ENCODE measurements at places on chromosomes 1 and 21.

- no peak overlapping the region for H3K27ac ChIP-seq
- no peaks in the 10 kb centered on the region for H3K27me3 ChIP-seq
- H3K4me1 ChIP-seq, result no peaks in the 10 kb centered on the region
- H3K36me3 ChIP-seq, result no peaks in the 10 kb centered on the region
- H3K4me3 ChIP-seq, result no peak overlapping the region
- no peak for DNase-seq
These were observed 333.8 kb downstream of the NUF2 start for GRCh38 chr1:163655565-163655964.

- no peak overlapping the region for H3K27ac ChIP-seq
- no peak overlapping the region for H3K4me3 ChIP-seq
- H3K36me3 ChIP-seq, result no peaks in the 10 kb centered on the region
- H3K4me1 ChIP-seq, result peaks cover 6% of the 10 kb centered on the region
These were observed 41.3 kb upstream of the EIF4G3 start for GRCh38 chr1:21217812-21218596.

DNA sequence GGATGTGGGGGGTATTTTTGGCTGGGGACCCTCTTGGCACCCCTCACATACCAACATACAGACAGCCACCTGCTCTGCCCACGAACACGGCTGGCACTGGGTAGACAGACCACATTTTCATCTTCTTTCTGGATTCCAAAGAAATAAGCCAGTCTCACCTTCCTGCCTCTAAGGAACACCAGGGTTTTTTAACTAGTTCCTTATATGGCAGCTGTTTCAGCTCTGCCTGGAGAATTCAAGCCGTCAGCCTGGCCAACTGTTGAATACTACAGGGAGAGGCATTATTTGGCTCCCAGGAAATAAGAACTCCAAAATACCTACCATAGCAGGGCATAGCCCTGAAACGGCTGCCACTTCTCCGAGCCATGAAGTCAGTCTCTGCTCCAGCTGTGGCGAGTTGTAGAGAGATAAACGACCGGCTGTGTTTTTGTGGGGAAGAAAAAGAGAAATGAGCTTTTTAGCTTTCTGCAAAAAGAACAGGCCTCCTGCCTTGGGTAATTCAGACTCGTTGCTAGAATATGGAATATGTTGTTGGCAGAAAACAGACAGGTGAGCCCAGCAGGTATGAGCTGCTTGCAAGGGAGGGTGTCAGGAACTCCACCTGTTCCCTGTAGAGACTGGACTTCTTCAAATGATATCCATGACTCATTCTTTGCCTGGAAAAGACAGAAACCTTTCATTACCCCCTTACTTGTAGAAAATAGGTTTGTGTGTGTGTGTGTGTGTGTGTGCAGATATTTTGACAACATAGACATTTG, 51.8 kb downstream of the MT1HL1 start:
- no peaks in the 10 kb centered on the region for H3K27me3 ChIP-seq
- H3K36me3 ChIP-seq, result no peaks in the 10 kb centered on the region
- H3K4me3 ChIP-seq, result no peak overlapping the region
- no peak overlapping the region for H3K27ac ChIP-seq
- no peak for DNase-seq

- no peaks in the 10 kb centered on the region for H3K27me3 ChIP-seq
- H3K36me3 ChIP-seq, result no peaks in the 10 kb centered on the region
- DNase-seq, result no peak
- no peak overlapping the region for H3K27ac ChIP-seq
These were observed 22.2 kb upstream of the SPATA6 start for GRCh38 chr1:48493970-48494769.

DNA sequence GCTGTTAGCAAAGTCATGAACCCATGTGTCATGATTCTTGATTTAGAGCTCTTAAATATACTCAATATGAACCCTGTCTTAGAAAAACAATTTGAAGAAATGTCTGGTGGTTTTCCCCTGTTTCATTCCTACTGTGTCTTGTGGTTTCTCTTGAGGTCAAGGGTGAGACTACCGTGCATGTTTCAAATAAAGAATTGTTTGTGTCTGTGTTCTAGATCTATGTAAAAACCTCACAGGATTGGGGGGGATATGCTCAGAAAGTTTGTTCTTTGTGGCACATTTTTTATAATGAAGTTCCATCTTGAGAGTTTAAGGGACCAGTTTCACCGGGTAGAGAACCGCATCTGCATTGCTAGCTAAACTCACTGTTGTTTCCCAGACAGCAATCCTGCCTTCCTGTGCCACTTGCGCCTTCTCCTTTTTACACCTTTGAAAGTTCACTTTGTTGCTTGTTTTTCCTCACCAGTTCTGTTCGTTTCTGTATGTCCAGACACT, 30.9 kb upstream of the CACYBP start:
- H3K4me1 ChIP-seq, result no peaks in the 10 kb centered on the region
- H3K4me3 ChIP-seq, result no peak overlapping the region
- peaks cover 6% of the 10 kb centered on the region for H3K36me3 ChIP-seq
- no peak for DNase-seq
- H3K27me3 ChIP-seq, result no peaks in the 10 kb centered on the region
- no peak overlapping the region for H3K27ac ChIP-seq

DNA sequence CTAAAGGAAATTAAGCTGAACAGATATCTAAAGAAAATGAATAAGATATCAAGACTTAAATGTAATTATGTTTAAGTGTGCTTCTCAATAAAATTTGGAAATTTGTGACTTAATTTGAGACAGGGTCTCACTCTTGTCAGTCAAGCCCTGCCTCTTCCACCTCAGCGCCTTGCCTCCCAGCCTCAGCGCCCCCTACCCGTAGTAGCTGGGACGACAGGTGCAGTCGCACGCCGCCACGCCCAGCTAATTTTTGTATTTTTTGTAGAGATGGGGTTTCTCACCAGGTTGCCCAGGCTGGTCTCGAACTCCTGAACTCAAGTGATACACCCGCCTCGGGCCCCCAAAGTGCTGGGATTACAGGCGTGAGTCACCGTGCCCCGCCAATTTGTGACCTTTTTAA, 117.0 kb downstream of the CLEC20A start:
- H3K27me3 ChIP-seq, result no peaks in the 10 kb centered on the region
- H3K27ac ChIP-seq, result no peak overlapping the region
- no peaks in the 10 kb centered on the region for H3K36me3 ChIP-seq
- H3K4me3 ChIP-seq, result no peak overlapping the region
- H3K4me1 ChIP-seq, result no peaks in the 10 kb centered on the region

DNA sequence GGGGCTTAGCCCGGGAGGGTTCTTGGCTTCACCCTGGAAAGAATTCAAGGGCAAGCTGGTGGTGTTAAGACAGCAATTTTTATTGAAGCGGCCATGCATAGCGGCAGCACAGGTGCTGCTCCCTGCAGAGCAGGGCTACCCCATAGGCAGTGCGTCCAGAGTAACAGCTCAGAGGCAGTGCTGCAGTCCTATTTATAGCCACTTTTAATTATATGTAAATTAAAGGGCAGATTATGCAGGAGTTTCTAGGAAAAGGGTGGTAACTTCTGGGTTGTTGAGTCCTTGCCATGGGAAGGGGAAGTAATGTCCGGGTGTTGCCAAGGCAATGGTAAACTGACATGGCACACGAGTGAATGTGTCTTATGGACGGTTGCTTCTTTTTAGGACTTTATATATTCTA, 57.0 kb downstream of the VPS26C start:
- no peaks in the 10 kb centered on the region for H3K4me1 ChIP-seq
- no peak for DNase-seq
- no peaks in the 10 kb centered on the region for H3K36me3 ChIP-seq
- H3K4me3 ChIP-seq, result no peak overlapping the region
- no peak overlapping the region for H3K27ac ChIP-seq

GRCh38 chr1:19759740-19760089, 40.0 kb downstream of the TMCO4 start:
- H3K4me1 ChIP-seq, result no peaks in the 10 kb centered on the region
- no peak overlapping the region for H3K27ac ChIP-seq
- no peak overlapping the region for H3K4me3 ChIP-seq
- H3K27me3 ChIP-seq, result no peaks in the 10 kb centered on the region

- peak overlapping the region; percentile 32 for H3K4me3 ChIP-seq
- no peak for DNase-seq
- no peaks in the 10 kb centered on the region for H3K27me3 ChIP-seq
- H3K4me1 ChIP-seq, result peaks cover 13% of the 10 kb centered on the region
- H3K27ac ChIP-seq, result no peak overlapping the region
These were observed 7.4 kb downstream of the EFNA4 start for GRCh38 chr1:155070721-155071569.

GRCh38 chr1:180425952-180426351, 76.4 kb downstream of the ACBD6 start:
- H3K27me3 ChIP-seq, result no peaks in the 10 kb centered on the region
- H3K4me3 ChIP-seq, result no peak overlapping the region
- DNase-seq, result no peak
- no peaks in the 10 kb centered on the region for H3K4me1 ChIP-seq
- no peak overlapping the region for H3K27ac ChIP-seq
- H3K36me3 ChIP-seq, result no peaks in the 10 kb centered on the region

GRCh38 chr21:45172420-45172819, 98.0 kb downstream of the ADARB1 start:
- H3K27me3 ChIP-seq, result no peaks in the 10 kb centered on the region
- H3K27ac ChIP-seq, result no peak overlapping the region
- no peak overlapping the region for H3K4me3 ChIP-seq
- no peaks in the 10 kb centered on the region for H3K4me1 ChIP-seq

DNA sequence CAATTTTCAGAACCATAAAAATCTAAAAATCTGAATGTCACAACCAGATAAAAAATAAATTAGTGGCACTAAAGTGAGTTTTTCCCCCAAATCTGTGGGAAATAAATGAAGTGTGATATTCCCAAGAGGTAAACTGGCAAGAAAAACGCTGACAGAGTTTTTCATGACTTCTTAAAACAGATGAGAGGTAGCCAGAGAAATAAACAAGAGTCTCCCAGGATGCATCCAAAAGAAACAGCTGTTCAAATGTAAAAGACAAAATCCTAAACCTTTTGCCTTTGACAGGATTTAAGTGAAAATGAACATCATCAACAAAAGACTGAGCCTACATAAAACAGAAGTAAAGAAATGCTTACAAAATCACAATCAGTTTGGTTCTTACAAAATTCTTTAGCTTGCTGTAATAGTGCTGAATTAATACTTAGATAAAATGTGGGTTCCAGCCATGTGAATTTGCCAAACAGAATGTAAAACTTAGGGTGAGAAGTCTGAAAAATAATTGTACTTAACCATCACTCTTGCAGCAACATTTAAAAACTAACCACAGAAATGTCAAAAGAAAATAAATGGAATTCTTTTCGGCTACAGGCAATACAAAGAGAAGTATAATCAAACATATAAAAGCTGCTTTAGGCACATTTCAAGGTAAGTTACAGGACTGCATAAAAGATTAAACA, 133.6 kb downstream of the EIF4G3 start:
- no peak overlapping the region for H3K4me3 ChIP-seq
- no peak overlapping the region for H3K27ac ChIP-seq
- no peaks in the 10 kb centered on the region for H3K27me3 ChIP-seq
- DNase-seq, result no peak
- no peaks in the 10 kb centered on the region for H3K4me1 ChIP-seq

DNA sequence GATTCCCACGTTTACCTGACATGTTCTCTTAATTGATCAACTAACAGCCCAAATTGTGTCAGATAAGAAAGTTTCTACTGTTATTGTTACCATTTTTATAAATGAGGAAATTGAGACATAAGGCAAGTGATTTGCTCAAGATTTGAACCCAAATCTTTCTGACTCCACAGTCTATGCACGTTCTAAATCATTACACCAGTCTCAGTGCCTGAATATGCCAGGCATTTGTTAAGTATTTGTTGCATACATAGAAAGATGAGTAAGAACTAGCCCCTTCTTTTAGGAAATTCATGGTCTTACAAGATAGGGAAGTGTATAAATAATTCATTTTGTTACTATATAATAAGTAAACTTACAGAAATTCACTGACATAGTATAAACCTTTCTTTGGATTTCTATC, 7.1 kb upstream of the CD101 start:
- H3K4me3 ChIP-seq, result no peak overlapping the region
- H3K27ac ChIP-seq, result no peak overlapping the region
- no peaks in the 10 kb centered on the region for H3K36me3 ChIP-seq
- no peaks in the 10 kb centered on the region for H3K27me3 ChIP-seq

GRCh38 chr1:235703506-235703905, 53.9 kb upstream of the GNG4 start:
- no peaks in the 10 kb centered on the region for H3K27me3 ChIP-seq
- H3K36me3 ChIP-seq, result no peaks in the 10 kb centered on the region
- peaks cover 1% of the 10 kb centered on the region for H3K4me1 ChIP-seq
- H3K27ac ChIP-seq, result no peak overlapping the region
- no peak for DNase-seq

- H3K4me1 ChIP-seq, result no peaks in the 10 kb centered on the region
- no peak overlapping the region for H3K27ac ChIP-seq
- no peaks in the 10 kb centered on the region for H3K36me3 ChIP-seq
These were observed 28.5 kb downstream of the ST6GALNAC3 start for GRCh38 chr1:76103034-76103433.

DNA sequence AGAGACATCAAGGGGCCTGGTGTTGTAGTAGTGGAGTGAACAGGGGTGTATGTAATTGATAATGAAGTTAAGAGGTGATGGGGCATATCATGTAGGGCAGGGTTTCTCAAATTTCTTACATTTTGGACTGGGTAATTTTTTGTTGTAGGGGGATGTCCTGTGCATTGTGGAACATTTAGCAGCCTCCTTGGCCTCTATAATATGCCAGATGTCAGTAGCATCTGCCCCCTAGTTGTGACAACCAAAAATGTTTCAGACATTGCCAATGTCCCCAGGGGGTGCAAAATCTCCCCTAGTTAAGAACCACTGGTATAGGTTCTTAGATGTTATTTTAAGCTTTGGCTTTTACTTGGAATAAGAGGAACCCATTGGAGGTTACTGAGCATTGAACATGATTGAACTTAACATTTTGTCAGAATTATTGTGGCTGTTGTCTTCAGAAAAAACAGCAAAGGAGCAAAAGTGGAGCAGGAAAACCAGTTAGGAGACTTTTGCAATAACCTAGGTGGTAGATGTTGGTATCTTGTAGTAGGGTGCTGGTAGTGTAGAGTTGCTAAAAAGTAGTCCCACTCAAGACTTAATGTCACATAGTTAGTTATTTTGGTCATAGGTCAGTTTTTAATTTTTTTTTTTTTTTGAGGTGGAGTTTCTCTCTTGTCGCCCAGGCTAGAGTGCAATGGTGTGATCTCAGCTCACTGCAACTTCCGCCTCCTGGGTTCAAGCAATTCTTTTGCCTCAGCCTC, 6.2 kb downstream of the ZNF326 start:
- DNase-seq, result no peak
- H3K36me3 ChIP-seq, result no peaks in the 10 kb centered on the region
- H3K4me3 ChIP-seq, result no peak overlapping the region
- no peaks in the 10 kb centered on the region for H3K27me3 ChIP-seq
- no peak overlapping the region for H3K27ac ChIP-seq

- H3K27me3 ChIP-seq, result no peaks in the 10 kb centered on the region
- H3K36me3 ChIP-seq, result no peaks in the 10 kb centered on the region
- no peak for DNase-seq
- no peak overlapping the region for H3K4me3 ChIP-seq
These were observed 1.7 kb upstream of the CGN start for GRCh38 chr1:151509350-151510019.

GRCh38 chr1:53303726-53304515, 23.9 kb downstream of the LRP8 start:
- no peak overlapping the region for H3K27ac ChIP-seq
- DNase-seq, result no peak
- H3K4me3 ChIP-seq, result no peak overlapping the region
- H3K27me3 ChIP-seq, result no peaks in the 10 kb centered on the region
- no peaks in the 10 kb centered on the region for H3K36me3 ChIP-seq

Data from iPS DF 6.9 (cell line).